ENCODE measurements at places on chromosomes 6 and 20.

DNA sequence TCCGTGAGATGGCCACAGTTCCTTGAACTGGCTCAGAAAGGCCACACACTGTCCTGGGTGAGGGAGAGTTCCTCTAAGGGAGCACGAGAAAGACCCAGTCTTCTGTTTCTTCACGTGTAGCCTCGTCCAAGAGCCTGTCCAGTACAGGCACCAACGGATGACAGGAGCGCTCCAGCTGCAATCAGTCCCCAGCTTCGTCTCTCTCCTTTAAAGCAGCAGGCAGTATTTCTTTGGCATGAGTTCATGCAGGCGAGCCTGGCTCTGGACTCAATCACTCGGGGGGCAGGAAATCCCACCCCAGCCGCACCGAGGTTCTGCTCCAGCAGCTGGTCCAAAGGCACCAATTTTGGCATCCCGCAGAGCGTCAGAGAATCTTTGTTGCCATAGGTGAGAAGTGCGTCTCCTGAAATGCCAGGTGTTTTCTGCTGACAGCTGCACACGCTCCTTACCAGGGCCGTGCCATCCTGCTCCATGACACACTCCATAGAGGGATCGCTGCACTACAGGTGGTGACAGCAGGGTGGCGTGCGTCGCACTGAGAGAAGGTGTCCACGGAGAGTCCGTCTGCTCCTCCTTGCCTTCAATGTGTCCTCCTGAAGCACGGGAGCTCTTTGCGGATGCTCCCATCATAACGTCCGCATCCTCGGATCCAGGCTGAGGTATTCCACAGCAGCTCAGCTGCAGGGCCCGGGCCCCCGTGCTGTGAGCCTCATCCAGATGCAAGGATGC lies 59.6 kb upstream of the AFDN start:
- DNase-seq, result no peak

DNA sequence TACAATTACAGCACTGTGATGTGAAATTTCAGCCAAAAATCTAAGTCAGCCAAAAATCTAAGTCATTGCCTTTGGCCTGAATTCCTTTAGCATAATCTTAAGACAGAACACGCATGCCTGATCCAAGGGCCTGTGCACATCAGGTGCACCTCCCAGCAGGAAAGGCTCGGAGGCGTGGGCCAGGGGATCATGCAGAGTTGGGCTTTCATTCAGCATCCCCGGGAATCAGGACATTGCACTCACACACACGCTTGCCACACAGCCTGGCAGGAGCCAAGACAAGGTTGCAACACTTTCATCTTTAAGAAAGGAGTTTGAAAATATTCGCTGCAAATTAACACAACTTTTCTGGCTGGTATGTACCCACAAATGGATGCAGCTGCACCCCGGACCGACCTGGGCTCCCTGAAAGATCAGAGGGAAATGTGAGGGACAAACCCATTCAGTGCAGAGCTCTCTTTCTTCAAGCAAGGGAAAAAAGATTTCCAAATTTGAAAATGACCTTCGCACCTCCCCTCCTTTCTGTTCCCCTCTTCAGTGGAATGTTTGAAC lies 48.8 kb downstream of the ERMARD start:
- no peak for DNase-seq

DNA sequence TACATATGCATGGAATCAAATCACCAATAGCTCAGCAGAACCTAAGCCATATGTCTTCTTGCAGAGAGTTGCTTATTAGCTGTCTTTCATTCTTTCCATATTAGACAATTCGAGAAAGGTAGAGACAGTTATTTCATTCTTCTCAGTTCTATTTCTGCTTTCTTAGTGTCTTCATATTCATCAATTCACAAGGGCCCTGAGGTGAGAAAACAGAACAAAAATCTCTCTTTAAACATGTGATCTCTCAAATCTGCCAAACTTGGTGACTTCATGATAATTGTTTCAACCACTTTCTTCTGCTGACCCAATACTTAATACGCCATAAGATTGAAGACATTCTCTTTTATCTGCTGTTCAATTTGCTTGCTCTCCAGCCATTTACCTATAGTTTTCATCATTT lies 229.7 kb upstream of the MARCKS start:
- no peak for DNase-seq

DNA sequence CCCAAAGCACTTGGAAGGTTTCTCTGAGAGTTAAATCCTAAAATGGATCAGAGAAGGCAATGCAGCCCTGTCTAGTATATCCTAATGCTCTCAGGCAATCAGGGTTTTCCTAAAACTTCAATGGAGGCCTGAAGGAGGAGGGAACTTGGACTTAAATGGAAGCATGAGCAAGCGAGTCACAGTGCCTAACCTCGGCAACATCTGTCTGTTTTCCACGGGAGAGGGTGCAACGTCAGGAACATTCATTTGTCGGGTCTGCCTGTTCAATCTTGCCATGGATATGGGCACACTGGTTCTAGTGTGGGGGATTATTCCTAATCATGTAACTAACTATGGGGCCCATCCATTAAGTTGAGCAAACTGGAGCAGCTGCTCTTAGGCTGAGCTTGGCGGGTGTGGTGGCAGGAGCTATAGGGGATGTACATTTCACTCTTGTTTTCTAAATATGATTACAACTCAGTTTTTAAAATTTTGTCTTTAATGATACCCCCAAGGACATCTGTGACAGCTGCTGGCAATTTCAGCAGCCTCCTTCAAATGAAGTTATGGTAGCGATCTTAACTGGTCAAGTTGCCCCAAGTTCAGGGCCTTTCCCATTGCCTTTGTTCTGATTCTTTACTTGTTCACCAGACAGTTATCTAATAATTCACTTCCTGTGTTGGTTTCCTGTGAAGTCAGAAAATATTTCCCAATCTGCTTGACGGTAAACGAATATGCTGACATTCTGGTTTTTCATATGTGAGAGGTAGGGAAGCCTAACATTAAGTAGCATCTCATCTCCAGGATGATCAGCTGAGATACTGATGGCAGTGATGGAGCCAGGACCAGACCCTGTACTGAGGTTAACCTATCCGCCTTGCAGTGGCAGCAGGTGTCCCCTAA lies 21.6 kb downstream of the DSE start:
- no peak for DNase-seq

GRCh38 chr20:38859070-38859690 lies 53.7 kb downstream of the PPP1R16B start:
- DNase-seq, result no peak

- DNase-seq, result no peak
Observed at GRCh38 chr20:20331817-20332216, 36.1 kb upstream of the INSM1 start.

- DNase-seq, result no peak
Observed at GRCh38 chr6:38730140-38730862, 15.2 kb downstream of the DNAH8 start.

- DNase-seq, result peak; percentile 65
Observed at GRCh38 chr6:138001750-138002349, 105.4 kb downstream of the PERP start.

Measured in head of caudate nucleus (tissue), 42 donors.